Ureter (tissue), 1 donor: ENCODE measurements at places on chromosomes 3 and 15.

DNA sequence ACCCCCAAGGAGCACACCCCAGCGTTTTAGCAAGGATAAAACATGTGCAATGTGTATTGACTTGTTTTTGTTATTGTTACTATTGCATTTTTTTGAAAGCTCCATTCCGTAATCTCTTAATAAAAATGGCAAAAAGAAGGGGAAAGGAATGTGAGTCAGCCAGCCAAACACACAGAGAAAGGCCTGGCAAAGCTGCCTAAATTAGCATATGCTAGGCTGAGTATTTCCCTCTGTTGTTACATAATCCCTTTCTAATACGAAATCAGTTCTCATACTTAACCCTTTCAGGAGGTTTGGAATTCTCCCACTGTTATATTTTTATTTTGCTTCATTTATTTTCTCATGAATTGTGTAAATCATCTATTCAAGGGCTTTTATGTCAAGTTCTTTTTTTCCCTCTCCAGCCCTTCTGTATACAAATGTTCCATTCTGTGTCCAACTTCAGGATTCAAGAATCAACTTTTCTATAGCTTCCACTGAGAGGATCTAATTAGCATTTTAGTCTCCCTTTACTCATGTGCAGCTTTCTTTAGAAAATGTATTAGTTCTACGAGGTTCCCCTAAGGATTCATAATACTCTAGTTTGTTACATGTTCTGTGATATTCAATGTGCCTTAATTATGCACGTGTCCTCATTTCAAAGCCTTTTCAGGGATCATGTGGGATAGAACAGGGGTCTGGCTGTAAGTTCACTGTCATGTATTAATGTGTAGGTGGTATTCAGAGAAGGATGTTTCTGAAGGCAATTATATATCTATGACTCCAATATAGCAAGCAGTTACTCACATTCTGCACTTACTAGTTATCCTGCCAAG is 9.2 kb downstream of the CADM2 start:
- DNase-seq, result no peak

DNA sequence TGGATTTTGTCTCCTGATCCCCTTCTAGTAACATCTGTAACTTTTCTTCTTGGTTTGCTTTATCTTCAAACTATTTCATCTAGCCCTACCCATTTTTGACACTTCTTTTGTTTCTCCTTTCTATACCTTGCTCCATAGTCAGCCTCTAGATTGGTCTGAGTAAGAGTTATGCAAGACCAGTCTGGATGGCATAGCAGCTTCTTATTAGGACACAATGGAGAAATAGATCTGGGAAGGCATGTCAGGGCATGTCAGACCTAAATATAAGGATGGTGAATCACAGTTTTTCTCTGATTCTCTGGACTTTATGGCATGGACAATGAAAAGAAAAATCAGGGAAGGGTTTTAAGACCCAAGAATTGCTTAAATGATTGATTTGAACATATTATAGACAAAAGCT is 452.5 kb downstream of the RAP2B start:
- no peak for DNase-seq

- DNase-seq, result no peak
These were observed 61.3 kb upstream of the MME start for GRCh38 chr3:155018621-155019330.

- DNase-seq, result no peak
These were observed 81.4 kb downstream of the NCEH1 start for GRCh38 chr3:172629470-172629869.

DNA sequence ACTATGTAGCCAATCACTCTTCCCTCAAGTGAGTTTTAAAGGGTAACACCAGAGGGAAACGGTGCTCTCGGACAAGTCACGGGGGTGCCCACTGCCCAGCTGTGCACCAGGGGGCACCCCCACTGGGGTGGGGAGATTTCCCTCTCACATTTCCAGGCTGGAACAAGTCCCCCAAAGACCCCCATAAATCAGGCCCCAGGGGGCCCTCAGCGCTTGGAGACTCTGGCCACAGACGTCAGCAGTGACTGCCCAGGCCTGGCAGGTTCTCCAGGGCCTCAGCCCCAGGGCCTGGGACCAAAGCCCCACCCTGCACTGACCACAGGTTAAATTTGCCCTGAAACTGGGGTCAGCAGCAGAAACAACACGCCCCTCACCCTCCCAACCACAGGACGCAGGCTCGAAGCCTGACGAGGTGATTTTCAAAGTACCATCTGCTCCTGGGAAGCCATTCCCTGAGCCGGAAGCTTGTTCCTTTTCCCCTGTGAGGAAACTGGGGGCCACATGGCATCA is 17.0 kb downstream of the XXYLT1 start:
- no peak for DNase-seq

- no peak for DNase-seq
These were observed 29.6 kb downstream of the LRRC3B start for GRCh38 chr3:26652164-26652563.

DNA sequence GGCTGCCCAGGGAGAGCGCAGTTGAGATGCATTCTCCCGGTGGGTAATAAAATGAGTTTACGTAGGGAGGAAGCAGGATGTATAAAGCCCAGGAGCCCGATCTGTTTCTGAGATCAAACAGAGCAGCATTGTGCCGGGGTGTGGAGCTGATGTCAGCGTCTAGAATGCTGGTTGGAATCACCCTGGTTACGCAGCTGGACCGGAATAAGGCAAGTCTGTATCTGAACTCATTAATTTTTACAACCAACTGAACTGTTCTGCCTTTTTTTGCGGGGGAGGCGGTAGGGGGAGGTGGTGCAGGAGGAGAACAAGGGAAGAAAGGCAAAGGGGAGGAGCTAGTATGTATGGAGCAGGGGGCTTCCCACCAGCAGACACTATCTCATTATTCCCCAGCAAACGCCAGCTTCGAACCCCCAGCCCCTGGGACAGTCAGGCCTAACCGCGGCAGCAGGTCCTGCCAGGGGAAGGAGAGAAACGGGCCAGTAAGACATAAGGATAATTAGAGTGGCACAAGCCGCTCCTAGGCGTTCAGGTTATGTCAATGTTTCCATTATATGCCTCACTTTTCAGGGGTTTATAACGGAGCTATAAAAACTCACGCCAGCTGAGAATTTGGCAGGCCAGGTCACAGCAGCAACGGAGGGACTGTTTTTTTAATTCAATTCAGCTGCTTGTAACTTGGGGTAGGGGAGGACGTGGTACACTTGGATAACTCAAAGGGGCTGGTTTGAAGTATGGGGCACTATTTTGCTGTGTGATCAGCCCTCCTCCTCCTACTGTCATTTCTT is 175.3 kb upstream of the HES1 start:
- no peak for DNase-seq

GRCh38 chr3:48222616-48223513 is at the start of gene CAMP:
CAMP (plus strand) TSS chr3:48223495; CDS start chr3:48223512, 17 bp downstream.
- DNase-seq, result peak; percentile 85

GRCh38 chr3:80000022-80000421 is 232.2 kb upstream of the ROBO1 start:
- DNase-seq, result no peak

GRCh38 chr3:190886945-190887344 is 24.5 kb upstream of the GMNC start:
- DNase-seq, result no peak

DNA sequence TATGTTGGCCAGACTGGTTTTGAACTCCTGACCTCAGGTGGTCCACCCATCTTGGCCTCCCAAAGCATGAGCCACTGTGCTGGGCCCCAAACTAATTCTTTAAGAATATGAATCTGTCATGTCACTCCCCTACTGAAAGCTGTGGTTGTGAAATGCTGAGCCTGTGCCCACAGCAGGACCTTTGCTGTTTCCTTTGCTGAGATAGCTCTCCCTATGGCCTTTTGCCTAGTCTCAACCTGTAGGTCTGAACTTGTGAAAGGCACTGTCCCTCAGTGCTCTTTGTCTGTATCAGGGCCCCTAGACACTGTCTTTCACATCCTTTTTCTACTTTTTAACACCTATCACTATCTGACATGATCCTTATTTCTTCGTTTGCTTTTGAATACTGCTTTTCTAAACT is 62.7 kb upstream of the CCR4 start:
- no peak for DNase-seq

- no peak for DNase-seq
These were observed 265.5 kb upstream of the ROPN1 start for GRCh38 chr3:124257336-124257864.

GRCh38 chr15:64950888-64951287 is 38.8 kb downstream of the SPG21 start:
- no peak for DNase-seq

DNA sequence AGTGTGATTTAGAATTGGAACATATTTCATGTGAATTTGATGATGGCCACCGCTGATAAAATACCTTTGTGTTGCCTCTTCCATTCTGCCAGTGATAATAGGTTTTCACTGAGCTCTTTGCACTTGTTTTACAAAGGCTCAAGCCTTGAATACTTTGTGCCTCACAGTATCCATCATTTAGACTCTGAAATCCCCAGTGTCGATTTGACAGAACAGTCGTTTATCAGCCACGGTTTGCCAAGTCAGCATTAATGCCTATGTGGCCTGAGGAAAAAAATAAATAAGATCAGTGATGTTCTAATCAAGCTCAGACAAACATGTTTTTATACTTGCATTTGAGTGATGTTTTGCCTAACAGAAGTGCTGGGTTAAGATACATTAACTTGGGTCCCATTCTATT is 399.1 kb downstream of the RBMS3 start:
- no peak for DNase-seq

DNA sequence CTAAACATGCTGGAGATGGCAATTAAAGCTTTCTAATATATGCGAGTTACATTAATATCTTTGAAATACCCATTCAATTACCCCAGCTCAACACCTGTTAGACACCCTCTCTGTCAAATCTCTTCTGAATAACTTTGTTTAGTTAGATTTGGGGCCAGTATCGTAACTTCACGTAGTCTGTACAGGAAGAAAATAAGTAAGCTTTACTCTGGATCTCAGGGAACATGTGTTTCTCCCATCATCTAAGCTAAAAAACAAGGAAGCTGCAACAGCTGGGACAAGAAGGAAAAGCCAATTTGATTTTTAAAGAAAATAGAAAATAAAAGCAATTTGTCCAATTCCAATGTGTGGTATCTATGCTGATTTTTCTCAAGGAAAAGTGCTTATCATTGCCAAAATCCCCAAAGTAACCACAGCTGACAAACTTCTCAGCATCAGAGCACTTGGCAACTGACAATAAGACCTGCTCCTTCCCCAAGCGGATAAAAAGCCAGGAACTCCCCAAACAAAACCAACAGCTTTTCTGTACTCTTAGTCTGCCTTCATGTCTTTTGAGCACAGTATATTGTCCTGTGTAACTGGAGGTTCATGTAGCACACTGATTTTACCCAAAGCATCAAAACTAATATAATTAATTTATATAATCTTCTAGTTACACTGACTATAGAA is 279.1 kb downstream of the ZBTB20 start:
- no peak for DNase-seq

- no peak for DNase-seq
These were observed 7.1 kb downstream of the AMOTL2 start for GRCh38 chr3:134366928-134367811.

DNA sequence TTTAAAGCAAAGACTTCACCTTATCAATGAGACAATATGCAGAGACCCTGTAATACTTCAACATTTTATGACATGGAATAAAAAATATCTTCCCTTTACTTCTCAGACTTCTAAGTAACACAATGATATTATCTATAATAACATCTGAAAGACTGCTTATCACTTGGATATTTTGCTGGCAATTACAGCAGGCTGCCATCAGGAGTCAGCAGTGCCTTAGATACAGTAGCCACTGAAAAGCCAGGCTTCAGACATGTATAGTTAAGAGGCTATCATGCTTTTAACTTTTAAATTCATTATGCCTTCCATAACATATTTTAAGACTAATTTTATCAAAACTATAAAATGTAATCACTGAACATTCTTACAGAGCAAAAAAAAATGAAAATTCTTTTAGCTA is 227.5 kb downstream of the NEK10 start:
- DNase-seq, result no peak

- no peak for DNase-seq
These were observed 253.2 kb downstream of the MEX3B start for GRCh38 chr15:81792646-81793045.

DNA sequence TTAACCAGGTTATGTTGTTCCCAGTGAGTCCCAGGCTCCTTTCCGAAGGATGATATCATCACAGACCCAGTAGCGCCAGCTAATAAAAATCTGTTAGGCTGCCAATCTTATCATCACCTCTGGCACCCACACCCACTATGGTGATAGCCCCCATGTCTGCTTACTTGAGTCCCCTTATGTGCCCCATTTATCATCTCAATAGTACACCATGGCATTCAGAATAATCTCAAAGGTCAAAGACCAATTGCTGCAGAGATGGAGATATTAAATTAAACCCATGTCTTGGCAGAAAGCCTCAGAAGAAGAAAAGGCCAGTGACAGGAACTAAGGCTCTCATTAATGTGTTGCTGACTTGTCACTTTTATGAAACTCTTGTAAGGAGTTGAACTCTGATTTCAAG is 32.8 kb downstream of the CPNE4 start:
- DNase-seq, result no peak

- DNase-seq, result no peak
These were observed 52.1 kb downstream of the GATM start for GRCh38 chr15:45326280-45326679.

- DNase-seq, result no peak
These were observed 55.2 kb downstream of the PGPEP1L start for GRCh38 chr15:98952381-98952803.

GRCh38 chr3:37028329-37028728 is 35.0 kb downstream of the MLH1 start:
- no peak for DNase-seq

DNA sequence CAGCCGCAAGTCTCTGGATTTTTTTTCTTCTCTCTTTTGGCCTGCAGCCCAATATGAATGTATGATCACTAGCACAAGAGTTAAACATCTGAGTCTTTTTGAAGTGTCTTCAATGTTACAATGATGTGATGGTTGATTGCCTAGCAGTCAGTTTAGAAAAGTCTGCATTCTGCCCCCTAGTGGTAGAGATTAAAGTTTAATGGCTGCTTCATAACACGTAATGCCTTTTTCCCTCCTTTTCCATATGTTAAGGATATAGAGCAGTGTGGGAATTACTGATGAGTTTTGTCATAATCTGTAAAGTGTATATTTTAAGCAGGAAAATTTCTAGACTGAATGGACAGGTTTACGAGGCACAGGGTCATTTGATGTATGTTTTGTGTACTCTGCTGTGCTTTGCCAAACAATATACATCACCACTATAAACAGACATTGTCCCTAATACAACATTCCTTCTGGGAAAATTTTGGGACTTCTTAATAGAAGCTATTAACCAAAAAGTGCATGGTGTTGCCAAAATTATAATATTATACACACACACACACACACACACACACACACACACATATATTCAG is 1038.5 kb upstream of the NR2F2 start:
- no peak for DNase-seq

DNA sequence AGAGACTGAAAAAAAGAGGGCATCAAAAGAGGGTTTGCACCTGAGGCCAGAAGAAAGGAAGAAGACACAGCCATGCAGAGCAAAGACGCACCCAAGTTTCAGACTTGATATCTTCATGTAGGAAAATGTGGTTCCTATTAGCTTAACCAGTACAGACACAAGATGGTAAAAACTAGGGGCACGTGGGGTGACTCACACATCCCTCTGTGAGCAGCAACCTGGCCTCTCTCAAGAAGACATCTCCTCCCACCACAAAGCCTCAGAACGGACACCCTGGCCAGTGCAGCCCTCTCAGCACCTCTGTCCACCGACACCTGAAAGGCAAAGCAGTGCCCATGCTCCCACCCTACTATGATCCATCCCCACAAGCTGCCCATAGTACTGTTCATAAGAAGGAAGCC is 33.3 kb downstream of the GLB1 start:
- no peak for DNase-seq

- DNase-seq, result no peak
These were observed 138.8 kb downstream of the BBX start for GRCh38 chr3:107661447-107662123.

GRCh38 chr15:78850352-78850751 is 22.3 kb upstream of the MORF4L1 start:
- DNase-seq, result no peak
